ENCODE measurements at places on chromosomes 13 and 19.

GRCh38 chr13:48515732-48516131 lies 17.1 kb downstream of the RCBTB2 start:
- no peak for DNase-seq

DNA sequence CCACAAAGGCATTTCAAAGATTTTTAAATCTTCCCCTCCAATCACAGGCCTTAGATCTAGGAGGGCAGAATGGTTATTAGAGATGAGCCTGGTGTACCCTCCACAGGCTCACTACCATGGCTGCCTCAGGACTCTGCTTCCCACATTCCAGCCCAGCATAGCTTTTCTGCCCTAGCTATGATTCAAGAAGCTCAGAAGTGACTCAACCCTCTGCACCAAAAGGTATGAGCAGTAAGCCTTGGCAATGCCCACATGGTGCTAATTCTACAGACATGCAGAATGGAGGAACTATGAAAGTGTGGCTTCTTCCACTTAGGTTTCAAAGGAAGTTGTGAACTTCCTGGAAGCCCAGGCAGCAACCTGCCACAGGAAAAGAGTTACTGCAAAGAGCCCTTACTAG lies 786.2 kb downstream of the SLITRK6 start:
- no peak for DNase-seq

- no peak for DNase-seq
These were observed 4.7 kb downstream of the ZNF446 start for GRCh38 chr19:58480831-58481230.

DNA sequence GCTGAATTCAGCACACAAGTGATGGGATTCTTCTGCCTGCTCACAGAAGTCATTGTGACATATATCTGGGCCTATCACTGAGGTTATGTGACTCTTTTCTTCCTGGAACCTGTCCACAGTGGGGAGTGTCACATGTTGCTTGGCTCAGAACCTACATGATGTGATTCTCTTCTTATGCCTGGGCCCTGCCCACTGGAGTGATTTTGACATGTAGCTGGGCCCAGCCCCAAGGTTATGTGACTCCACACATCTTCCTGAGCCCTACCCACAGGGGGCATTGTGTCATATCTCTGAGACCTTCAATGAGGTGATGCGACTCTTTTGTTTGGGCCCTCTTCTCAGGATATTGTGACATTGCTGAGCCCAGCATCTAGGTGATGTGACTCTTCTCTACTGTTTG lies 17.4 kb upstream of the ZNF429 start:
- DNase-seq, result no peak

- no peak for DNase-seq
These were observed 23.2 kb downstream of the MICU2 start for GRCh38 chr13:21580736-21581135.

DNA sequence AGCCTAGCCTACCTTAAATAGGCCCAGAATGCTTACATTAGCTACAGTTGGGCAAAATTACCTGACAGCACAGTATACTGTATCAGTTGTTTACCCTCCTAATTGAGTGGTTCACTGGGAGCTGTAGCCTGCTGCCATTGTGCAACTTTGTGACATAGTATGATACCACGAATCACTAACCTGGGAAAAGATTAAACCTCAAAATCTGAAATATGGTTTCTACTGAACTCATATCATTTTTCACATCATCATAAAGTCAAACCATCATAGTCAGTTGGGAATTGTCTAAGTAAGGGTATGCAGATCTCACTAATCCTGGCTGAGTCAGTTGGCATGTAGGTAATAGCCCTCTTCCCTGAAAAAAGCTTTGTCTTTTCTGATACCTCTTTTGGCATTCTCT lies 9.2 kb downstream of the PAN3 start:
- DNase-seq, result no peak

GRCh38 chr19:48469289-48469881 lies at the start of gene CYTH2:
CYTH2 (plus strand) TSS chr19:48469369; CDS start chr19:48469508, 139 bp downstream.
- DNase-seq, result peak; percentile 73

- DNase-seq, result no peak
These were observed 40.7 kb upstream of the SERPINE3 start for GRCh38 chr13:51298812-51299211.
